Muscle of arm (tissue), 14 donors: ENCODE measurements at places on chromosomes 12 and 14. TPM values are rescaled to one million over a fixed set of nuclear protein-coding genes. Genes with fewer than 3 reads are reported as not detected.

The NELL2 gene
- polyA plus RNA-seq: 1.1 TPM

The CLEC2A gene
- polyA plus RNA-seq: not detected

The GNB3 gene
- 22.3 TPM for polyA plus RNA-seq

The CCDC63 gene
- polyA plus RNA-seq: 0.19 TPM

The KLHL33 gene
- 1.6 TPM for polyA plus RNA-seq

The CD163L1 gene
- polyA plus RNA-seq: 4.1 TPM

The PLEK2 gene
- not detected for polyA plus RNA-seq

The TM7SF3 gene
- 43.1 TPM for polyA plus RNA-seq

The COX8C gene
- not detected for polyA plus RNA-seq

The HRK gene
- 0.18 TPM for polyA plus RNA-seq

The SOAT2 gene
- not detected for polyA plus RNA-seq

The CAPZA3 gene
- not detected for polyA plus RNA-seq

The CHGA gene
- 330 TPM for polyA plus RNA-seq

The STAC3 gene
- 563 TPM for polyA plus RNA-seq

The WNT1 gene
- 0.12 TPM for polyA plus RNA-seq

The ACYP1 gene
- polyA plus RNA-seq: 21.2 TPM

The DEGS2 gene
- polyA plus RNA-seq: 0.68 TPM

The MYH6 gene
- 7.7 TPM for polyA plus RNA-seq

The TMPRSS12 gene
- polyA plus RNA-seq: not detected

The SERPINA3 gene
- polyA plus RNA-seq: 0.12 TPM

The PTPRR gene
- 2.1 TPM for polyA plus RNA-seq

The PMCH gene
- polyA plus RNA-seq: not detected

The PTCSC3 gene
- polyA plus RNA-seq: not detected

The AQP2 gene
- polyA plus RNA-seq: not detected

The DEPDC4 gene
- polyA plus RNA-seq: 2.9 TPM

The RNASE1 gene
- polyA plus RNA-seq: 193 TPM

The LPAR5 gene
- polyA plus RNA-seq: 5.3 TPM

The PHETA1 gene
- polyA plus RNA-seq: 7.4 TPM

The ERBB3 gene
- 119 TPM for polyA plus RNA-seq

The PPM1H gene
- 3.3 TPM for polyA plus RNA-seq

The HCAR2 gene
- 0.18 TPM for polyA plus RNA-seq

The FOXN4 gene
- 0.31 TPM for polyA plus RNA-seq

The HSPB8 gene
- 221 TPM for polyA plus RNA-seq

The OVCH1 gene
- polyA plus RNA-seq: 0.60 TPM

The AHSA1 gene
- 149 TPM for polyA plus RNA-seq

The SERPINA5 gene
- polyA plus RNA-seq: 0.27 TPM

The ACIN1 gene
- polyA plus RNA-seq: 124 TPM

The SSTR1 gene
- 0.20 TPM for polyA plus RNA-seq

The RPL10L gene
- polyA plus RNA-seq: not detected

The NOVA1 gene
- polyA plus RNA-seq: 12.0 TPM

The RABGGTA gene
- 17.4 TPM for polyA plus RNA-seq

The ARHGAP9 gene
- 5.2 TPM for polyA plus RNA-seq

The SIX6 gene
- not detected for polyA plus RNA-seq

The GLT1D1 gene
- polyA plus RNA-seq: 1.6 TPM

The SLC10A1 gene
- 0.09 TPM for polyA plus RNA-seq

The MED6 gene
- polyA plus RNA-seq: 36.8 TPM

The RPS6KL1 gene
- polyA plus RNA-seq: 9.9 TPM
